ENCODE measurements at places on chromosomes 1 and 21. TPM values are rescaled to one million over a fixed set of nuclear protein-coding genes. Genes with fewer than 3 reads are reported as not detected.
A peak's percentile ranks its signal among the peaks of the same experiment; 100 is the strongest.

DNA sequence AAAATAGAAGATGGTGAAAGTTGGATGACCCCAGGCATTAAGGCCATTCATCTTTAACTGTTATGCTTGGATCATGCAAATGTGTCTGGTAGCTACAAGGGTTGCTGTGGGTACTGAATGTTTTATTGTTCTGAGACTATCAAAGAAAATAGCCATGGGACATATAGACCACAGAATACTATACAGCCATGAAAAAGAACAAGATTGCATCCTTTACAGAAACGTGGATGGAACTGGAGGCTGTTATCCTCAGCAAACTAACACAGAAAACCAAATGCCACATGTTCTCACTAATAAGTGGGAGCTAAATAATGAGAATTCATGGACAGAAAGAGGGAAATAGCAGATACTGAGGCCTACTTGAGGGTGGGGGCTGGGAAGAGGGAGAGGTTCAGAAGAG is 249.0 kb downstream of the LTN1 start:
- no peaks in the 10 kb centered on the region for H3K4me1 ChIP-seq
- H3K27me3 ChIP-seq, result no peaks in the 10 kb centered on the region
- DNase-seq, result no peak
- no peaks in the 10 kb centered on the region for H3K36me3 ChIP-seq
- no peak overlapping the region for H3K4me3 ChIP-seq
- no peak overlapping the region for H3K27ac ChIP-seq

DNA sequence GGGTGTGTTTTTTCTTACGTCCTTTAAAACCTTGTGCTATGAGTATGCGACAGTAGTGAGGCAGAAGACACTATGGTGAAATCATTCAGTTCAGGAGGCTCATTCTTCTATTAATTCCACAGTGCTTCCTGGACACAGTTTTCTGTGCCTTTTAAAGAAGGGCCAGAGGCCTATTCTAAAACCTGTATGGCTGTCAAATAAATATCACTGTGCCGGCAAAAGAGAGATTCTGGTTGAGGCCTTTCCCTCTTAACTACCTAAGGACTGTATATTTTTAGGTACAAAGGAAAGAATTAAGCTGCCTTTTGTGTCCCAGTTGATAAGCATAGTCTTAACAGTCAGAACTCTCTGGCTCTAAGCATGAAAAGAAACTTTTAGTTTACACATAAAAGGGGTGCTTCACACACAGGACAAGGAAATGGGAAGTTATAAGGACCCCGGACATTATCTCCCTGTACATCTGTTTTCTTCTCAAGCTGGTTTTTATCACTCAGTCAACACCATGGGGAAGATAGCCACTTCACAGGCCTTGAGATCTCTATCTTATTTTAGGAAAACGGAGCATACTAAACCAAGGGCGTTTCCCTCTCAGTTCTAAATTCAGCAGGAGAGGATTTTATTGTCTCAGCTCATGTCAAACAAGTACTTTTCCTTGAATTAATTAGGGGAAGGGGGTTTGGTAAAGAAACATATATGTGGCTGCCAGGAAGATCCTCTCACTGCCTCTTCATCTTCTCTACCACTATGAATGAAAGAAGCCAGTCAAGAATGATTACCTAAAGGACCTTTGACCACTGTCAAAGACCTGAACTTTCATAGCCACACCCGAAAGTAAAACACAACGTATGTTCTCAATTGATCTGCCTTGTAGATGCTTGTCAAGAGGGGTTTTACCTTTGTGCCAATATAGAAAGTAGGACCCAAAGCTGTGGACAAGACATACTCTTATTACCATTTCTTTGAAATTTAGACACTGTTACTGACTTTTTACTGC is 71.4 kb upstream of the HSPA13 start:
- H3K4me1 ChIP-seq, result peaks cover 10% of the 10 kb centered on the region
- DNase-seq, result no peak
- no peaks in the 10 kb centered on the region for H3K27me3 ChIP-seq
- H3K36me3 ChIP-seq, result no peaks in the 10 kb centered on the region

GRCh38 chr1:6509919-6510291 is 18.4 kb upstream of the PLEKHG5 start:
- no peak for DNase-seq
- no peaks in the 10 kb centered on the region for H3K36me3 ChIP-seq
- no peak overlapping the region for H3K4me3 ChIP-seq

- H3K4me1 ChIP-seq, result no peaks in the 10 kb centered on the region
- H3K4me3 ChIP-seq, result no peak overlapping the region
- no peaks in the 10 kb centered on the region for H3K27me3 ChIP-seq
- no peak overlapping the region for H3K27ac ChIP-seq
- H3K36me3 ChIP-seq, result no peaks in the 10 kb centered on the region
Measured at GRCh38 chr21:43961382-43961909, 50.7 kb upstream of the TRAPPC10 start.

GRCh38 chr1:29414086-29414485 is 177.8 kb downstream of the PTPRU start:
- H3K36me3 ChIP-seq, result no peaks in the 10 kb centered on the region
- no peak overlapping the region for H3K4me3 ChIP-seq
- no peak for DNase-seq
- H3K4me1 ChIP-seq, result no peaks in the 10 kb centered on the region
- no peak overlapping the region for H3K27ac ChIP-seq

- H3K27me3 ChIP-seq, result no peaks in the 10 kb centered on the region
- no peak for DNase-seq
- no peaks in the 10 kb centered on the region for H3K4me1 ChIP-seq
- no peak overlapping the region for H3K27ac ChIP-seq
- no peaks in the 10 kb centered on the region for H3K36me3 ChIP-seq
Measured at GRCh38 chr21:44962403-44962966, 22.7 kb downstream of the SLX9 start.

DNA sequence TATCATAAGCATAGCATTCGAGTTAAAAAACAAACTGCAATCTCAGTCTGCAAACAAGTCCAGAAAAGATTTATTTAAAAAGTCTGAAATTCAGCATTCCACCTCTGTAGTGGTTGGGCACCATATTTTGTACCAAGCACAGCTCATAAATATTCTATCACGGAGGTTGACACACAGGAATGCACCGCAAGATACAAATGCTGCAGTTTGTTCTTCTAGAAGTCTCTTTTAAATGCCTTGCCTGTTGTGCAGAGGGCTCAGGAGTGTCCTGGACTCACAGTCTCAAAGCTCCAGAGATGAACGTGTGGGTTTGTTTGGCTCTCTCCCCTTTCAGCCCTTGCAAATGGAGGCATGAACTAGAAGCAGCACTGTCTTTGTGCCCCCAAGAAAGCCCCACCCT is 212.4 kb upstream of the USP24 start:
- no peaks in the 10 kb centered on the region for H3K27me3 ChIP-seq
- peaks cover 5% of the 10 kb centered on the region for H3K36me3 ChIP-seq
- no peak for DNase-seq
- H3K27ac ChIP-seq, result no peak overlapping the region
- no peak overlapping the region for H3K4me3 ChIP-seq

DNA sequence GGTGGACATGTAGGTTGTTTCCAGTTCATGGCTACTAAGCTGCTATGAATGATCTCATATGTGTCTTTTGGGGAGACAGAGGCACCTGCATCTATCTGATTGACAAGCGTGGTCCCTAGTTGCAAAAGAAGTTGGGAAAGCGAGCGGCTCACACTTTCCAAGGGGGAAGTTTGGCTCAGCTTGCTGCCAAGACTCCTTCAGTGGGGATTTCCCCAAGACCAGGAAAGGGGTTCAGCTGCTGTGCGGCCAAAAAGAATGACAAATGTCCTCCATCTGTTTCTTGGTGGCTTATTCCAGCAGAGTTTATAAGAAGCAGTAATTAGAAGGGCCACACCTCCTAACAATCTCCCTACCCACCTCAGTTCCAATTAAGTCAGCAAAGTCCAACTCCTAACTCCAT is 128.5 kb upstream of the GALNT2 start:
- peak; percentile 7 for DNase-seq
- no peak overlapping the region for H3K4me3 ChIP-seq
- peaks cover 68% of the 10 kb centered on the region for H3K27me3 ChIP-seq
- no peak overlapping the region for H3K27ac ChIP-seq
- no peaks in the 10 kb centered on the region for H3K36me3 ChIP-seq
- H3K4me1 ChIP-seq, result no peaks in the 10 kb centered on the region

- no peak overlapping the region for H3K4me3 ChIP-seq
- DNase-seq, result no peak
- H3K27ac ChIP-seq, result no peak overlapping the region
- H3K27me3 ChIP-seq, result peaks cover 52% of the 10 kb centered on the region
- H3K36me3 ChIP-seq, result no peaks in the 10 kb centered on the region
Measured at GRCh38 chr1:2636733-2637132, 3.9 kb upstream of the MMEL1 start.

DNA sequence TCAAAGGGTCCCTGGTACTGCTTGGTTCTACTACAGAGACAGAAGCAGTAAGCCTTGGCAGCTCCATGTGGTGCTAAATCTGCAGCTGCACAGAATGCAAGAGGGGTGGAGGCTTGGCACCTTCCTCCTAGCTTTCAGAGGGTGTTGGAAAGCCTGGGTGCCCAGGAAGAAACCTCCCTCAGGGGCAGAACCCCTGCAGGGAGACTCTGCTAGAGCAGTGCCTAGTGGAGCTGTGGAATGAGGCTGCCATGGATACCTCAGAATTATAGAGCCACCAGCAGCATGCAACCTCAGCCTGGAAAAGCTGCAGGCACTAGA is 76.2 kb upstream of the TLR5 start:
- no peak for DNase-seq
- H3K4me3 ChIP-seq, result no peak overlapping the region
- no peaks in the 10 kb centered on the region for H3K4me1 ChIP-seq

GRCh38 chr1:229087906-229088305 is 183.0 kb upstream of the RAB4A start:
- no peaks in the 10 kb centered on the region for H3K27me3 ChIP-seq
- H3K36me3 ChIP-seq, result no peaks in the 10 kb centered on the region
- H3K4me1 ChIP-seq, result peaks cover 6% of the 10 kb centered on the region
- no peak overlapping the region for H3K4me3 ChIP-seq
- no peak overlapping the region for H3K27ac ChIP-seq

GRCh38 chr21:46325073-46325912 is 1.3 kb downstream of the PCNT start:
- DNase-seq, result peak; percentile 45
- H3K27me3 ChIP-seq, result no peaks in the 10 kb centered on the region
- peaks cover 27% of the 10 kb centered on the region for H3K4me1 ChIP-seq
- H3K27ac ChIP-seq, result no peak overlapping the region
- peak overlapping the region; percentile 81 for H3K4me3 ChIP-seq
- H3K36me3 ChIP-seq, result peaks cover 69% of the 10 kb centered on the region

DNA sequence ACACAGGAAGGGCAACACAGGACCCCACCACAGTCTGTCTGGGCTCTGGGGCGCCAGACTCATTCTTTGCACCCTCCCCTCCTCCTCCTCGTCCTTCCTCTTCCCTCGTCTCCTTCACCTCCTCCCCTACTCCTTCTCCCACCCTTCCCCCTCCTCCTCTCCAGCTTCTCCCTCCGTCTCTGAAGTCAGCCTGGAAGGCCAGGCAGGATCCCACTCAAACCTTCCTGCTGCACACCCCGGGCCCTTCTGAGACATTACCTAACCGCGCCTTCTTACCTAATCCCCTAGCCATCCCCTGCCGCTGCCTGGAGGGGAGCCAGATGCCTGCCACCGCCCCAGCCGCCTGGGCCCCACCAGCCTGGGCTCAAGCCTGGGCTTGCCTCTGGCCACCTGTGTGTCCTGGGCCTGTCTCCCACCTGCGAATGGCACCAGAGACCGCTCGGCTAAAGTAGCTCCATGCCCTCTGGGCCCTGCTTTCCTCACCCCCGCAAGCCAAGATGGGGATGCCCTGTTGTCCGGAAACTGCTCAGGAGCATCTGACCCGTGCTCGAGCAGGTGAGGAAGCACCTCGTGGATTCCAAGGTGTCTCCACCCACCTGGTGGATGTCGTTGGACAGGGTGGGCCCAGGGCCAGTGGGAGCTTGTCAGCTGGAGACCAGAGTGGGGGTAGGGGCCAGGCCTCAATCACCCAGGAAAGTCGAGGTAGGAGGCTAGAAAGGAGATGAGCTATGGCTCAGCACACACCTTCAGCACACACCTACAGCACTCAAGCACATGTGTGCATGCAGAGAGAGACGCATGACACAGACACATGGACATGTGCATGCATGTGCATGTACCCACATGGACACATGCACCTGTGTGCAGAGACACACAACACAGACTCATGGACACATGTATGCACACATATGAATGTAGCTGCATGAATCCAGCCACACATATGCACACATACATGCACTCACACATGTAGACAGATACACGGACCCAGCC is 31.9 kb downstream of the WNT9A start:
- peaks cover 73% of the 10 kb centered on the region for H3K27me3 ChIP-seq
- H3K36me3 ChIP-seq, result no peaks in the 10 kb centered on the region
- no peak overlapping the region for H3K27ac ChIP-seq
- H3K4me1 ChIP-seq, result no peaks in the 10 kb centered on the region
- DNase-seq, result no peak
- no peak overlapping the region for H3K4me3 ChIP-seq

DNA sequence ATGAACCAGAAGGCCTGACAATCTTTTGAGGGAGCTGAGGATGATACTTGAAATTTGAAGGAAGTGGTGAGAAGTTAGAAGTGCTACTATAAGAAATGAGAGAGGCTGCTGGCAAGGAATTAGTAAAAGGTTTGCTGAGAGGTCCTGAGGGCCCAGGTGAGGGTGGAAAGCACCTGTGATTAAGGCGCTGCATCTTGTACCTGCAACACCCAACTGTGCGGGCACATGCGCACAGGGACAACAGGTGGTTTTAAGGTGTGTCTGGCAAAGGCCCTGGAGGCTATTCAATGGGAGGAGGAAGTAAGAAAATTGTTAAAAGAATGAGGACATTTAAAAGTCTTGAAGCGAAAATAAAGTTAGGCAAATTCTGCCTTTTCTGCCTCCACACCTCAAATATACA is 349.3 kb downstream of the RGS7 start:
- DNase-seq, result no peak
- no peaks in the 10 kb centered on the region for H3K4me1 ChIP-seq
- H3K36me3 ChIP-seq, result no peaks in the 10 kb centered on the region
- no peaks in the 10 kb centered on the region for H3K27me3 ChIP-seq

GRCh38 chr1:206891412-206891811 is 5.8 kb upstream of the IL24 start:
- DNase-seq, result no peak
- no peak overlapping the region for H3K4me3 ChIP-seq
- no peaks in the 10 kb centered on the region for H3K4me1 ChIP-seq

Gene TNFRSF4
- total RNA-seq, result not detected

Gene MR1
- total RNA-seq, result 11.3 TPM

Gene CHIT1
- not detected for total RNA-seq

Gene RHBDL2
- 9.4 TPM for total RNA-seq
